RCC 7860 (cell line): ENCODE measurements at places on chromosomes 4 and X.

DNA sequence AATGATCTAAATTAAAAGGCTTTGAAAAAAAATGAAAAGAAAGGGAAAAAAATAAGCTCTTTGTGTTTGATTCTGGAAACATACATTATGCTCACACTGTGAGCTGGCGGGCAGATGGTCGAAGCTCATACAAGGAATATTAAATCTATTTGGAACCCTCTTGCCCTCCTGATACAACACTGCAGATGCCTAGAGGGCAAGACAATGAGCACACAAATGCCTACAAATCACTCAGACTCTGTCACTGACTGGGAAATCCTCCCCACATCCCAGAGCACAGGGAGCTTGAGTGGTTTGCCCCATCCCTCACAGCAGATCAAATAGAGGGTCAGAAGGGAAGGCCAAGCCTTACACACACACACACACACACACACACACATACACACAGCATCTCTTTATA lies 320.4 kb downstream of the HNRNPD start:
- DNase-seq = no peak

DNA sequence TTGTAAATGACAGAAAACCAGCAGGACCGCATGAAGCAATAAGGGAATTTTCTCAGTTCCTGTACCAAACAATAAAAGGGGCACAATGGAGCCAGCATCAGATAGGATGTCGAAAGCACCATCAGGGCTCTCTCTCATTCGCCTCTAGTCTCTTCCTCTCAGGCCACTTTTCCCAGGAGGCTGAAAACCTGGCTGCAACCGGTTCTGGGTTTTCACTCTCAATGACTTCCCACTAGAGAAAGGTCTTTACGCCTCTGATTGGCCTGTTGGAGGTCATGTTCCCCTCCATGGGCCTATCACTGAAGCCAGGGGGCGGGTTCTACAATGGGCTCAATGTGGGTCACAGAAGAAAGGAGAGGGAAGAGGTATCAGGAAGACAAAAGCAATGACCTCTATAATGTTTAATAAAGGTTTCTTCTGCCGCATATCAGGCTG lies 29.3 kb downstream of the ZNF827 start:
- DNase-seq = peak; percentile 42

GRCh38 chr4:23680671-23681518 lies 209.0 kb downstream of the PPARGC1A start:
- peak; percentile 54 for DNase-seq

- peak; percentile 71 for DNase-seq
Measured at GRCh38 chrX:19152762-19153161, 30.5 kb upstream of the ADGRG2 start.

DNA sequence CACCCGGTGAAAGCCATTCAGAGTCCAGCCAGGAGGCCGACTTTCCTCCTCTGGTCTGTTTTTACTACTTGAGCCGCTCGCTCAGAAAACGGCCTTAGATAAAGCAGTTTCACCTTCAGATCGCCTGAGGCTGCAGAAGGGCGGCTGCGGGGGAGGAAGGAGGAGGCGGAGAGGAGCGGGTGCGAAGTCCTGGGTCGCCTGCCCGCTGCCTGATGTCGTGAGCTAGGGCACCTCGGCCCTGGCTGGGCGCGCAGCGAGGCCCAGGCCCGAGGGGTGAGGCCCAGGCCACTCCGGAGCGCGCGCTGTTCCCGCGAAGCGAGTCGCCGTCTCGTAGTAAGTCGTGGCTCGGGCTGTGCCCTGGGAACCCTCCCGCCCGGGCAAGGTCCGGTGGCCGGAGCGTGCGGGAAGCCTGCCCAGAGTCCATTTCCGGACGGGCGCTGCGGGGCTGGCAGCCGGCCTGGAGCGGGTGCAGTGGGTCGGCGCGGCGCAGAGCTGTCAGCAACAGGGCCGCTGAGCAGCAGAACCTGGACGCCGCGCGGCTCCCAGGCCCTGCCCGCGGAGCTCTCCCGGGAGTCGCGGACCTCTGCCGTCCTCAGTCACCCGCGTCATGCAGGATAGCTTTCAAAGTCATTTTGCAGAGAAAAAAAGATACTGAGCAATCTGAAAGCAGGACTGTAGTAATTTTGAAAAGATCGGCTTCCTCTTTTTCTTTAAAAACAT lies 18.6 kb downstream of the TRIM2 start:
- DNase-seq = peak; percentile 6

DNA sequence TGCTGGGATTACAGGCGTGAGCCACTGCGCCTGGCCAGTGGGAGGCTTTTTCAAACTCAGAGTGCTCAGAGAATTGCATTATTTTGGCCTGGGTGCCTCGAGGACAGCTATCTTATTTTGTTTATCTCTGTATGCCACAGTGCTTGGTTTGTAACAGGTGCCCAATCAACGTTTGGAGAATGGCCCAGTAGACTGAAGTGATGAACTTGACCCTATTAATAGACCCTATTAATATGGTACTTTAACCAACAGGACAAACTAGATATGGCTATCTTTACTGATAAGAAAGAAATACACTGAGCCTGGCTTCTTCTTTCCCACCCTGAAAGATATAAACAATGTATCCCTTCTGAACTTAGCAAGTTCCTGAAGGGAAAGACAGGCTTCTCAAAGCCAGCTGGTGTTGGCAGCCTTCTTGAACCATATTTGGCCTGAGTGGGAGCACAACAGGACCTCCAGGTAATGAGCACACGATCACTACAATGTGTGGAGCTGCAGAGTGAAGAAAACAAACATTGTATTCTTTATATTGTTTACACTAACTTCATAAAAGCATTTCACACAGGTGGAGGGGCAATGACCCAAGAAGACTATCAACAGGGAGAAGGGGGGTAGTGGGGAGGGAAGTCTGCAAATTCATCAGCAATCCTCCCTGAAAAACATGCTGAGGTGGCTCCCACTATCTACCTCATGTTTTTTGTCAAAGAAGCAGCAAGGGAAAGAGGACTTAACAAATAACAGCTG lies 41.7 kb downstream of the PRPS1 start:
- DNase-seq = no peak

GRCh38 chr4:111556141-111556781 lies 589.0 kb upstream of the FAM241A start:
- DNase-seq = no peak

DNA sequence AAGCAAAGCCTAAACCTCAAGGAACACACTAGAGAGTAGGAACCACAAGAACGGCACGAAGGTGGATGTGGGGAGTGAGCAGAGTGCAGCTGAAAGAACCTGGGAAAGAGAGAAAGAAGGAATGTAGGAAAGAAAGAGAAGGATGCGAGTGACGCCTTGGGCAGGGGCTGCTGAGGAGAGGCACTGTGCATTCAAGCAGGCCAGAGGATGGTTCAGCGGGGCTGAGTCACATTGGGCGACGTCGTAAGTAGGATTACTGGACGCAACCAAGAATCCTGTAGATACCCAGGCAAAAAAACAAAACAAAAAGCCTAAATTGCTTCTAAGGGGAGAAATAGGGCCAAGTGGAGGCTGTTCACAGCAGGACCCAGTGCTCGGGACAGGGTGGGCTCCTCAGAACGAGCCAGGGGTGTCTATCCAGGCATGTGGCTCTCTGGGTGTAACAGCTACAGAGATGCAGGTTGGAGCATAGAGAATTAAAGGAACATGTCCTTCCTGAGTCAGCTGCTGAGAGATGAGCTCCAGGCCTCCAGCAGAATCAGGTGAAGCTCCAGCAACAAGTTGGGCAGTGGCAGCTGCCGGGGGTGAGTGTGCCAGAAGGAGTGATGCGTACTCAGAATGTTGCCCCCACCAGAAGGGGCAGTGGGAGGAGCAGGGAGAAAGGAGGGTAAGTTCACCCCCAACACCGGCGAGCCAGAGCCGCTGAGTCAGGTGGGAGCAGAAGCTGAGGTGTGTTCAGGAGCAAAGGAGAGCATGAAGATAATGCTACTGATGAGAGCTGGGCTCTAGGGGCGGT lies 38.6 kb downstream of the NELFA start:
- no peak for DNase-seq

DNA sequence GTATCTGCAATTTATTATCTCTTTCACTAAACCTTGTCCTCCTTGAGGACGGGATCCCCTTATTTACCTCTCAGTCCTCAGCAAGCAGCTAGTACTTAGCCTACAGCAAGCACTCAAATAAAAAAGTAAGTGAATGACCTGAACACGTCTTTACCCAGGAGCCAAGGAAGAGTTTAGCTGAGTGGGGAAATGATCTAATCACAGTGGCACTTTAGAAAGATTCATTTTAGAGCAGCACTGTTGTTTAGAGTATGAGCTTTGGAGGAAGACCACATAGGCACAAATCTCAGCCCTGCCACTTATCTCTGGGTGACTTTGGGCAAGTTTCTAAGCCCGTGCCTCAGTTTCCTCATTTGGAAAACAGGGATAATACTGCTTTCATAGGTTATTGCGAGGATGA lies 2.7 kb downstream of the FAM120C start:
- peak; percentile 20 for DNase-seq

GRCh38 chr4:173332021-173332487 lies 2.1 kb downstream of the HMGB2 start:
- DNase-seq = no peak

DNA sequence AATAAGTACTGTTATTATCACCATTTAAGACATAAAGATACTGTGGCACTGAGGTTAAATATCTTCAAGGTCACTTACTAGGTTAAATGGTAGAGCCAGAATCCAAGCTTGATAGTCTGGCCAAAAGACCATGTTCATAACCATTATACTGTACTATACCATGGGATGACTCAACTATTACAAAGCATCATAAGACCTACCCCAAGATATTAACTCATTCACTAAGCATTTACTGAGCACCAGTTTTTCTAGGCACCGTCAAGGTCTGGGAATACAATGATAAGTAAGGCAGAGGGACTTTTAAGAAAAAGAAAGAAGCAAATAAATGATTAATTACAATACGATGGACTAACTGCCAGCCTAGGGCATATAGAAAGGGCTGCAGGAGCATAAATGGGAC lies 95.5 kb upstream of the KCTD8 start:
- peak; percentile 13 for DNase-seq

GRCh38 chr4:186676531-186677161 lies 47.0 kb downstream of the FAT1 start:
- peak; percentile 84 for DNase-seq

DNA sequence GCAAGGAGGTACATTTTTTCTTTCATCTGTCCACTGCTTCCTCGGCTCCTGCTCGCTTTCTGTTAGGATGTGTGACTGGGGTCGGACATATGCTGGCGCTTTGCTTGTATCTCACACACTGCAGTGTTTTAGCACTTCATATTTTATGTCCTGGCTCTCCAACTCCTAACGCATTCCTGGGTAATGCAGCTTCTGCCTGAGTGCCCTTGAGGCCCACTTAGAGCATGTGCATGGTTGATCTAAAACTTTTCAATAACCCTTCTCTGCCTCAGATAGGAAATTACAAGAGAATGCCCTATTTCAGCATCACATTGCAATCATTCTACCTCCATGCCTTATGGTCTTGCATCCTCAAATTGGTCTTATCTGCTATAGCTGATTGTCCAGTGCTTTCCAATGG lies 65.3 kb downstream of the NEIL3 start:
- DNase-seq = no peak

DNA sequence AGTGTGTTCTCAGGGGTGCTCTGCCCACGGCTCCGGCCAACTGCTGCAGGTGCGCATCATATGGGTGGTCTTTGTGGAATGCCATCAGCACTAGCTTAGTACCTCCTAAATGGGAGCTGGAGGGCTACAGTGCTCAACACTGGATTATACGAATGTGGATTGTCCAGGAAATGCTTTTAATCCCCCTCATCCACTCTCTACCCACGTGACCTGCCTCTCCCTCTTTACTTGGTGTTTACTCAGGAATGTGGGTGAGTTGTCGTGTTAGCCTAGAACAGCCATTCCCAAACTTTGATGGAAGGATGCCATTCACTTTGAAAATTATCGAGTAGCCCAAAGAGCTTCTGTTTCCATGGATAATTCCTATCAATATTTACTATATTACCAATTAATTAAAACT lies 150.8 kb downstream of the PTTG2 start:
- DNase-seq = no peak

GRCh38 chr4:182918044-182918607 lies 940 bp upstream of the DCTD start:
- no peak for DNase-seq

DNA sequence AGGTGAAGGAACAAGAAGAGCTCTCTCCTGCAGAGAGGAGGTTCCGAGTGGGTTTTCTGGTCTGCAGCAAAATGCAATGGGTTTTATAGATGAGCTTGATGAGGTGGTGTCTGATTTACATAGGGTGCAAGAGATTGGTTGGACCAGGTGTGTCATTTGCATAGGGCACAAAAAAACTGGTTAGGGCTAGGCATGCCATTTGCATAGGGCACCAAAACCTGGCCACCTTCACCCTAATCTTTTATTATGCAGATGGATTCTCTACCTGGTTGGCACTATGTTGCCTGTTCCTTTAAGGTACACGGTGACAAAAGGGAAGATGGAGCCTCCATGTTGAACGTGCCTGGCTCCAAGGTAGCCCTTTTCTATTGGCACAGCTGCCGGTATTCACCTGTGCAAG lies 94.5 kb upstream of the PRKX start:
- no peak for DNase-seq

GRCh38 chr4:107069049-107069448 lies 32.9 kb upstream of the DKK2 start:
- no peak for DNase-seq

DNA sequence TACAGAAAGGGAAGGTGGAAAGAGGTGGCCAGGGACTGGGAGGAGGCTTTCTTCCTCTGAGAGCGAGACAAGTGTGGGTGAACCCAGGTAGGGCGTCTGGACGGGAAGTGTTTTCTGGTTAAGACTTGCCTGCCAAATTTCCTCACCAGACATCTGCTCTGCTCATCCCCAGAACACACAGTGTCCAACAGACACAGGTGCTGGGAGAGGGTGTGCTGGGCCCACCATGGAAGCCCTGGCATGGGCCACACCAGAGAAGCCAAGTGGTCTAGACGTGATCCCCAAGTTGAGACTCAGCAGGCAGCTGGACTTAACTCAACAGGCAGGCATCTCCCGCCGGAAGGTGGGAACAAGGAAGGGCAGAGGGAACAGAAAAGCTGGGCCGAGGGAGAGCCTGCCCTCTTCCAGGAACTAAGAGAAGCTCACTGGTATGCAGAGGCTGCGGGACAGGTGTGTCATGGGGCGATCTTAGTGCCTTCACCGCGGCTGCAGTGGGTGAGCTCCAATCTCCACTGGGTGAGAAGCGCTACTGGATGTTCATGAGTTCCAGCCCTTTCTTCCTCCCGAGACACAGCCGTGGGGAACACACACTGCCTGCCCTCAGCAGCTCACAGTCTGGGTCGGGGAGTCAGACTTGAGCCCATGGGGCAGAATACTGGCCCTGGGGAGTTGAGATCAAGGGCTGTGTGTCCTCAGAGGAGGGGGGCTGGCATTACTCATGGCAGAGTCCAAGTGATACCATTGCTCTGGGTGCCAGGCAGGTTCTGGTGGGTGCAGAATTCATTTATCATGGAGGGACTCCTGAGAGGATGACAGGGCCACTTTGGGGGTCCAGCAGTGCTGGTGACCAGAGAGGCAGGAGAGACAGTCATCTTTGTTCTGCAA lies 110.2 kb downstream of the CPZ start:
- DNase-seq = no peak

GRCh38 chrX:124737771-124738170 lies 391.4 kb downstream of the SH2D1A start:
- DNase-seq = no peak

DNA sequence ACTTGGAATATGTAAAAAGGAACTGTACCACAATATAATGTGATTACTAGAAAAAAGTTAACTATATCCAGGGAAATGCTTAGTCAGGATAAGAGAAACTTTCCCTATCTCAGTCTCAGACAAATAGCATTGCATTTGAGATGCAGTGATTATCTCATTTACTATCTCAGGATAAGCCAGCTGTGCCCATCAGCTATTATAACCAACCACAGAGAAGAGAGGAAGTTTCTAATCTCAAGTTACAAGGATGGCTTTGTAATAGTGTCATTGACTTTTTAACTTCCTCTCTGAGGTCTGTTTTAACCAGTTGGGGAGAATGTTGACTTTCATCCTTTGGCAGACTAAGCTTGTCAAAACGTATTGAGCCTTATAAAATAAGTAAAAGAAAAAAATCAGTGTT lies 56.5 kb downstream of the SNX25 start:
- no peak for DNase-seq
